Stimulated activated CD8-positive, alpha-beta memory T cell treated with anti-CD3 and anti-CD28 coated beads, Interleukin-4, amount 100 ng/mL, for 1 hour (primary cell): ENCODE measurements at places on chromosomes 7 and 10.

DNA sequence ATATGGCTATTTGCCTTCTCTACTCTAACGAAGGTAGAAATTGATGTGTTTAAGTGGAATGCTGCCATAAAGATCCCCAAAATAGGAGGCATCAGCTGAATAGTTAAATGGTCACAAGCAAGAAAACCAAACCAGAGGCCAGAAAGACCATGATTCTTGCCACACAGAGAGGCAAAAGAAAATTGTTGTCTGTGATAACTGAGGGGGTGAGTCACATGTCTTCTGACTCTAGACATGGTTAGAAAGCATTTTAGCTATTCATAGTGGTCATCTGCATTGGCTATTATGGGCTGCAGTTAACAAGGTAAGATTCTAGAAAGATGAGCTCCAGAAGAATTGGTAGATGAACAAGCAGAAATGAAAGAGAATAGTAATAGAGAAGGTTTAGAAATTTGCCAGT is 361.4 kb upstream of the NPSR1 start:
- no peak for DNase-seq

DNA sequence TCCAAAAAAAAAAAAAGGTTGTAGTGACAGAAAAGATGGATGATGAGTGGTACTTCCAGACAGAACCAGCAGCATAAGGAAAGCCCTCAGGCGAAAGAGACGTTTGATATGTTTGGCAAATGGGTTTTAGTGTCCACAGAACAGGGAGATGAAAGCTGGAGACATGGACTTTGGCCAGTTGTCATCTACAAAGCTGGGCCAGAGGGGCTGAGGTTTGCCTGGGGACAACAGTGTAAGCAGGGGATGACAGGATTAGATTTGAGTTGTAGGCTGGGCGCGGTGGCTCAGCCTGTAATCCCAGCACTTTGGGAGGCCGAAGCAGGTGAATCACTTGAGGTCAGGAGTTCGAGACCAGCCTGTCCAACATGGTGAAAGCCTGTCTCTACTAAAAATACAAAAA is 47.8 kb upstream of the ELN start:
- no peak for DNase-seq

- no peak for DNase-seq
Observed at GRCh38 chr7:84841809-84842208, 345.0 kb downstream of the SEMA3D start.

DNA sequence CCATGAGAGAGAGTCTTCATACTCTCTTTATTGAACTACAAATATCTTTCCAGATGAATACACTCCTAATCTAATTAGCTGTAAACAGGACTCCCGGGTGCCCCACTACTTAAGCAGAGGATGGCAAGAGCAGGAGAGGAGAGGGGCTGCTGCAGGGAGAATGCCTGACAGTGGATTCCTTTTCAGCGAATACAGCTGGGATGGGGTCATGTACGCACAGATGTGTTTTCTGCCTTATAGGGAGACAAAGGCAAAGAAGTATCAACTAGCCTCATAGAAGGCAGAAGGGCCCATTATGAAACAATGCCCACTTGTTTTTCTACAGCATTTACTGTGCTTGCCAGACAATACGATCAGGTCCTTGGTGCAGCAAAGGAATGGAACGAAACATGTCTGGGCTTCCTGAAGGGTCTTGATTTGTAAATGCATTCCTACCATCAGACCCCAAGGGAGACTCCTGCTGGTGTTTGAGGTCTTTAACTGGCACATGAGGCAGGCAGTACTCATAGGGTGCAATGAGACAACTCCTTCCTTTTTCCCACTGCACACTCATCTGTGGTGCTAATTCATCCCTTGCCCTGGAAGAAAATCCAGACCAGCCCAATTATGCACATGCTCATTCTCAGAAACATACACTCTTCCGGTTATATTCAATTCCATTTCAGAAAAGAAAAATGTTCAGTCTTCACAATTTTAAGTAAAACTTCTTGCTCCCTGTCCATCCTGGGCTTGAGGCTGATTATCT is 117.1 kb downstream of the AOAH start:
- no peak for DNase-seq

DNA sequence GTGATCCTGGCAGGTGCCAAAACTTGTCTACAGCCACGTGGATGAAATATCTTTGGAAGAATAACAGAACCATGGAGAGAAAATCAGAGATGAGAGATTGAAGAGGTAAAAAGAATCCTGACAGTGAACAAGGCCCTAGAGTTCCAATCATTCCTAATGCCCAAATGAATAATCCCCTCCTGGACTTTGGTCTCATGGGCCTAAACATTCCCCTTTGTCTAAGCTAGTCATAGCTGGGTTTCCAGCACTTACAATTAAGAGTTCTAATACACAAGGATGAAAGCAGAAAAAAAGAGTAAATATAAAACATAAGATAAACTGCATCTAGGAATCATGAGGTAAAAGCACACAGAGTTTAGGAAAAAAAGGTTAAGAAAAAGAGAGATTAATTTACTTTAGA is 40.2 kb downstream of the ARHGAP12 start:
- DNase-seq: no peak

DNA sequence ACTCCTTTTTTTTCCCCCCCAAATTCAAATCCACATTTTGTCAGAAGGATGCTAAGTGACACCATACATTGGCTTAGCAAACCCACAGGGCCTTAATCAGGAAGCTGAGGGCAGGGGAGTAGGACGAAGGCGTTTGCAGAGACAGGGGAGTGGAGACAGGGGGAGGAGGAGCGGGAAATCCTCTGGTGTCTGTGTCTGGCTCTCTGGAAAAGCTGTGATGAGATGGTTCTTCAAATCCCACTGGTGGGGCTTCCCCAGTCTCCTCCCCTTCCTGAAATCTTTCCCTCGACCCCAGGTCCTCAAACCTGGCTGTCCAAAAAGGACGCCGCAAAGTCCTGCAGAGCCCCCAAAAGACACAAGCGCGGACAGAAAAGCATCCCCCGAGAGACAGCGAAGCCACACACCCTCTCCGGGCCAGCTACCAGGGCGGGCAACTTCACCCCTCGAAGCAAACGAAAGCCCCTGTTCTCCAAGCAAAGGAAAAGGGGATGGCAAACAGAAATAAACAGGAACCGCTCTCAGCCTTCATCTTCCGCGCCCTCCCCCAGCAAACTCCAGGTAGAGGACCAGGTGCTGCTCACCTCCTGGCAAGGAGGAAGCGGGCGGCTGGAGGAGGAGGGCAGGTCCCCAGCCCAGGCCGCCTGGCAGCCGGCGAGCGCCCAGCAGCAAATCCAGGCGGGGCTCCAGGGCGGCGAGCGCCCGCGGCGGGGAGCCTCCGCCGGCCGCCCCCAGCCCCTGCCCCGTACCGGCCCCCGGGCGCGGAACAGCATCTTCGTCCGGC is 520 bp downstream of the ELAPOR2 start:
- DNase-seq: no peak

- DNase-seq: no peak
Observed at GRCh38 chr7:17408904-17409290, 110.4 kb downstream of the AHR start.

GRCh38 chr10:55274367-55274766 is 473.3 kb upstream of the PCDH15 start:
- no peak for DNase-seq

- no peak for DNase-seq
Observed at GRCh38 chr10:35633006-35633980, 8.8 kb downstream of the FZD8 start.

DNA sequence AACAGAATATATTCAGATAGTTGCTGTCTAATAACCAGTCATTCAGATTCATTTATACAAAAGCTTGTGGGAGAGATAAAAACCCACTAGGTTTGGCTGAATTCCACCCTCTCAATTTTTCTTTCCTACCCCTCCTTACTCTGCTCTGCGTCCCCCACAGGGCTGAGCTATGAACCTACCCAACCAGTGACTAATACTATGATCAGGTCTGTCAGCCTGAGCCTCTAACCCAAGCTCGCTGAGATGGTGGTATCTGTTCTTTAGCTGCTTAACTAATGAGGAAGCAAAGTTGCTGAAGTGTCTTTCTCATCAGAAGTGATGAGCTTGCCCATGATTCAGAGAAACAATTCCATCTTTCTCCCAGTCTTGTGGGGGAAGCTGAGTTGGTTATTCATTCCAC is 248.7 kb upstream of the GPR26 start:
- DNase-seq: no peak

DNA sequence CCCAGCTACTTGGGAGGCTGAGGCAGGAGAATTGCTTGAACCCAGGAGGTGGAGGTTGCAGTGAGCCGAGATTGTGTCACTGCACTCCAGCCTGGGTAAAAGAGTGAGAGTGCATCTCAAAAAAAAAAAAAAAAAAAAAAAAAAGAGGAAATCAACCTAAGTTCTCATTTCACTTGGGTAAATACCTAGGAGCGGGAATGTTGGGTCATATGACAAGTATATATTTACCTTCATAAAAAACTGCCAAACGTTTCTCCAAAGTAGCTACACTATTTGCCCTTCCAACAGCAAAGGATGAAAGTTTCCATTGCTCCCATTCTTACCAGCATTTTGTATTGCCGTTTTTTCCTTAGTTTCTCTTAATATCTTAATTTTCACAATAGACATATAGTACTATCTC is 9.8 kb downstream of the P4HA1 start:
- DNase-seq: no peak

DNA sequence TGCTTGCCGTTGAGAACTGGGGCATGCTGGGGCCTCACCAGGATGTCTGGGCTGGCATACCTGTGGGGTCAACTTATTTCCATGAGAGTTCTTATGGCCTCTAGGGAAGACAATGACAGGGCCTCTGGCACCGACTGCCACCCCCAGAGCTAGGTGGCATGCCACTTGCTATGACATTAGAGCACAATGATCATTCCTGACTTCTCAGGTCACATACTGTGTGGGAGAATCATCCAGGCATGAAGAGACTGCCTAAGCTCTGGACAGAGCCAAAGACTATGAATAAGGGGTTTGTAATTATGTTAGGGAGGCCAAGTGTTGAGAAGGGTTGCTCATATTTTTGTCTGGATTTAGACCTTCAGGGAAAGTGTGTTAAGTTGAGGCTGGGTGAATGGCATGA is 97.5 kb downstream of the PTPN20 start:
- no peak for DNase-seq

- no peak for DNase-seq
Observed at GRCh38 chr10:61970182-61971002, 68.9 kb downstream of the ARID5B start.

GRCh38 chr7:107975394-107976013 is 27.5 kb downstream of the LAMB1 start:
- DNase-seq: no peak

DNA sequence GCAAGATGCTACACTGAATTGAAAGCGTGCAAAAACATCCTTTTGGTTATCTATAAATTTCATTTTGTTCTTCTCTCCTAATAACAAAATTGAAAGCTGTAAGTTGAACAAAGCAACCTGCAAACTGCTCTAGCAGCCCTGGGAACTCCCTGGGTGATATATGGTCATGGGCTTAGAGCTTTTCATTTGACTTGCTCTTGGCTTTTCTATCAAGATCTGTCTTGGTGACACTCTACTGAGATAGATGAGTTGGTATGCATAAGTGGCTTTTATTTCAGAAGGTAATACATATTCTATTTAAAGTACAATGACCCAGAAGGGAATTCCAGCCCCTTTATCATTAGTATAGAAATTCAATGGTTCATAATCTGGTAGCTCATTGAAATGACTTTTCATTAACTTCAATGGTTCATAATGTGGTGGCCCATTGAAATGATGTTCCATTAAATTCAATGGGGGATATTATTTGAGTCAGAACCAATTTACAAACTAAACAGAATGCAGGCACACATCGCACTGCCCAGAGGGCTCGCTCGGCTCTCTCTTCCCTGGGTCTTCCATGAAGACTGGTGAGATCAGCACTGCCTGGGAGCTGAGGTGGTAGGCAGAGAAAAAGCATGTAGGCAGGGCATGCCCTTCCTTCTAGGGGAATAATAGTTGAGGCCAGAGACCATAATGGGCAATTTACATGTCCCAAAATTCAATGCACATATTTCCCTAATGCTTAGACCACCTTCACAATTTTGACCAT is 10.1 kb upstream of the KCNMA1 start:
- no peak for DNase-seq

DNA sequence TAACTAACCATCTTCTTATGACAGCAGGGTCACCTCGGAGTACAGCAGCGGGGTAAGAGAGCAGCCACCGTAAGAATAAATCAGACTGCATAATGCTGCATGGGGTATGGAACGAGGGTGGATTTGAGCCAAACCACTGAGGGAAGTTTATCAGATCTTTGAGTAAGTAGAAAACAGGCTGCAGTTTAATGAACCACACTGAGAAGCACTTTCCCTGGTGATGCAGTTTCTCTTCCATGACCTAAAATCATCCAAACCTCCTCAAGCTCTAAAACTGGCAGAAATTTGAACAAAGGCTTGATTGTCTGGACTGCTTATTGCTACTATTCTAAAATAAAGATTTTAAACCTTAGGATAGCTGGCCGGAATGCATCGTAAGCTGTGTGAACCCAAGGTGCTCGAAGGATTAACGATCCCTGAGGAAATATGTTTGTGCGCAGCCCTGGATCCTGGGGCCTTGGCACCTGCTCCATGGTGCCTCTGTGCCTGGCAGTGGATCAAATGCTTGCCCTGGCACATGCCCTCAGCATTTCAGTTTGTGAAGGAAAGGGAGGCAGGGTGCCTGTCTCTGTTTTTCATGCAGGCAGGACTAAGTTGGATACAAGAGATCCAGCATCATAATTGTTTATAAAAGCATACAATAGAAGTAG is 322.7 kb downstream of the LHFPL3 start:
- no peak for DNase-seq

- DNase-seq: no peak
Observed at GRCh38 chr7:130274296-130274695, 7.6 kb downstream of the CPA2 start.

DNA sequence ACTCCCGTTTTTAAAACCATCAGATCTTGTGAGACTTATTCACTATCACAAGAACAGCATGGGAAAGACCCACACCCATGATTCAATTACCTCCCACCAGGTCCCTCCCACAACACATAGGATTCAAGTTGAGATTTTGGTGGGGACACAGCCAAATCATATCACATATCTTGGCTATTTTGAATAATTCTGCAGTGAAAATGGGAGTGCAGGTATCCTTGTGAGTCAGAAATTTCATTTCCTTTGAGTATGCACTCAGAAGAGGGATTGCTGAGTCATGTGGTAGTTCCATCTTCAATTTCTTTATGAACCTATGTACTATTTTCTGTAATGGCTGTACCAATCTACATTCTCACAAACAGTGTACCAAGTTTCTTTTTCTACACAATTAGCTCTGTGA is 125.8 kb downstream of the ANKRD7 start:
- DNase-seq: no peak
